Stimulated activated CD4-positive, alpha-beta T cell treated with anti-CD3 and anti-CD28 coated beads, TNF-alpha, amount 100 ng/mL, for 1 hour (primary cell): ENCODE measurements at places on chromosomes 2 and 18.

DNA sequence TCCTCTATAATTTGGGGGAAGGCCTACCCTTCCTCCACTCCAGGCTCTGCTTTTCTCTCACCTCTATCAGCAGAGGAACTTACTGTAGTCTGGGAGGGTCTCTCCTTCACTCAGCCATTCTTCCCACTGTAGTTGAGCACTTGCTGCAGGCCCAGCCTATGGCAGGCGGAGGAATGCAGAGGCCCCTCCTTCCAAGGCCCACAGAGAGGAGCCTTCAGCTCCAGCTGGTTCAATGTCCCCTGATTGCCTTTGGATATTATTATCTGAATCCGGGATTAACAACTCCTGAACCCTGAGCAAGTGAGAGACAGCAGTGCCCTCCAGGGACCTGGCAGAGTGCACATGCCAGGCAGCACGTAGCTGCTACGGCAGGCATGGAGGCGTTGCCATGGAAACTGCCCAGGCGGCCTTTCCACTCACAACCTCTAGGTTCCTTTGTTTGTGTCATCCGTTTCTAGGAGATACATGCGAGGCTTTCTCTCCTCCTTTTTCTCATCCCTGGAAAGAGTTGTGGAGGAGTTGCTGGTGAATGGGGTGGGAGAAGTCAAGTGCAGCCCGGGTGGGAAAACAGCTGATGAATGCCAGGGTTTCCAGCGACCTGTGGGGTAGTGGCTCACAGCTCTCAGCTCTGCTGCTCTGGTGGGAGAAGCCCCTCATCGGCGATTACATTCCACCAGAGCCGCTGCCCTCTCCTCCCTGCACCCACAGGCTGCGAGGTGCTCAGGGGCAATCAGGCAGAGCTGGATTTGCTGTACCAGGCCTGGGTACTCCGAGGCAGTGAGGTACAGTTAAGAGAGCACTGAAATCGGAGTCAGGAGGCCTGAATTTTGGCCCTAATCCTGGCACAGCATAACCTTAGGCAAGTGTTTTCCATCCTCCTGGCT lies 55.3 kb upstream of the HK2 start:
- no peak for DNase-seq

- no peak for DNase-seq
Measured at GRCh38 chr2:181876614-181877063, 14.9 kb upstream of the ITPRID2 start.

DNA sequence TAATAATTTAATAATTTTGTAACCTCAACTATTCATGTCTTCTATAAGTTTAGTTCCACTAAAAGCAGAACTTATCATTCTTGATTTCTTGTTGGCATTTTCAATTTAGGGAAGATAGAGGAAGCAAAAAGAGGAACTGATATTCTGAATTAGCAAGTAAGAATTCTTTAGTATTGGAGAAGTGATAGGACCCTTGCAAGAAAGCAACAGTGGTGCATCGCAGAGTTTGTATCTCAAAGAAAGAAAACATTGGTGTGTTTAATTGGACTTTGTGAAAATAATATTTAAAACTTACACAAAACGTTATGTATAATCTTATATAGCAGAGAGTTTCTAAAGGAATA lies 36.5 kb upstream of the TNFRSF11A start:
- DNase-seq: no peak

- DNase-seq: no peak
Measured at GRCh38 chr2:186515376-186515775, 29.3 kb downstream of the ZC3H15 start.

- no peak for DNase-seq
Measured at GRCh38 chr2:98348066-98348561, 1.9 kb downstream of the CNGA3 start.

GRCh38 chr2:117855886-117856285 lies 41.4 kb downstream of the DDX18 start:
- no peak for DNase-seq

GRCh38 chr2:102033031-102033749 lies 41.4 kb downstream of the IL1R2 start:
- no peak for DNase-seq

GRCh38 chr2:190587106-190587505 lies 52.6 kb upstream of the NEMP2 start:
- DNase-seq: no peak

DNA sequence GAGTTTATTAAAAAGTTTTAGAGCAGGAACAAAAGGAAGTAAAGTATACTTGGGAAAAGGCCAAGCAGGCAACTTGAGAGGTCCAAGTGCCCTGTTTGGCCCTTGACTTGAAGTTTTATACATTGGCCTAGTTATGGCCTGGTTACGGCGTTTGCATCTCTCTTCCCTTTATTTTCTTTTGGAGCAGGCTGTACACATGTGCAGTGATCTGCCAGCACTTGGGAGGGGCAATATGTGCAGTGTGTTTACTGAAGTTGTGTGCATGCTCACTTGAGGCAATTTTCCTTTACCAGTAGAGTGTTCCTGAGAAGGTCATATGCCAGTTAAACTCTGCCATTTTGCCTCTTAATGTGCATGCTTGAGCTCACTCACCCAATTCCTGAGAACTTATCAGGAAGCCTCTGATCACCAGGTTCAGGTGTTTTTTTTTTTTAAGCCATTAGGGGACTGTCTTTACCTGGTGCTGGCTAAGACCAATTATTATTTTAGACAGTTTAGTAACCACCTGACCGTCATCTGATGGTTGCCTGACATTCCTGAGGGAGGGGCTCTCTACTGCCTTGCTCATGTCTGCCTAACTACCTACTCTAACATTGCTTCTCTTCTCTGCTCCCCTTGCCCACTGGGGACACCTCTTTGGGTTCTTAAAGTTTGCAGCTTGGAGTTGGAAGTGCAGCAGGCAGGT lies 48.0 kb downstream of the SCN2A start:
- no peak for DNase-seq

DNA sequence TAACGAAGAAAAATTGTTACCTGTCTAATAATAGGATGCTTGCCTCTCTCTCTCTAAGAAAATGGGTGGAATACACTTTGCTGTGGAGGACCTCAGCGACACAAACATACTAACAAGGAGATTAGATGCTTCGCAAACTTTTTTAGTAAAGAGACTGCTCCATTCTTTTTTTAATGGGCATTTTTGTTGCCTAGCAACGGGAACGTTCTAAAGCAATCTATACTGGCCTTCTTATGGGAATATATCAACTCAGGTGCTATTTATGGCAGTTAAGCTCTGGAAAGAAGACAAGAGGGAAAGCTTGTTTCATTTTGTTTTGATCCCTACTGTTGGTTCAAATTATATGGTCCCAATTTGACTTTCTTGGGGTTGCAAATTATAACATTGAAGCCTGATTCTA lies 86.8 kb upstream of the CBLN2 start:
- DNase-seq: no peak

- no peak for DNase-seq
Measured at GRCh38 chr2:130373808-130374365, 18.0 kb downstream of the PTPN18 start.

DNA sequence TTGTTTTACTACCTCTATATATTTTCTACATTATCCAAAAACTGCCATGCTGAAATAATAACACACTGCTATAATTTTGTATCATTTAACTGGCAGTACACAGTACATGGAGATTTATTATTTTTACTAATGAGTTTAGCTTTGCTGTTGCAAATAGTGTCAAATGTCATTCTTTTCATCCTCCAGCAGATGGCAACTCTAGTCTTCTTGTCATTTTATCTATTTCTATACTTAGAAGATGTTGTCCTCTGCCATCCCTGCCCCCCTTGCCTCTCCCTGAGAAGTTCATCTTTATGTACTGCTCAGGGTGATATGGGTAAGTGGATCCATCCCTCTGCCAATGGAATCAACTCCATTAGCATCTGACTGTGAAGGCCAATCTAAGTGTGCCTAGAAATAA lies 21.7 kb upstream of the LRRTM1 start:
- no peak for DNase-seq

GRCh38 chr2:434625-435024 lies 146.7 kb upstream of the ALKAL2 start:
- no peak for DNase-seq

GRCh38 chr2:170227951-170228350 lies 50.0 kb downstream of the MYO3B start:
- DNase-seq: no peak

- DNase-seq: no peak
Measured at GRCh38 chr2:86199834-86200177, 549 bp downstream of the MRPL35 start.

GRCh38 chr2:263774-264492 lies at the start of gene SH3YL1:
Gene SH3YL1, minus strand, starts transcription at chr2:264032. Its CDS starts 48 bp downstream, at chr2:263984.
- peak; percentile 28 for DNase-seq

GRCh38 chr2:190800528-190800927 lies 80.1 kb upstream of the GLS start:
- no peak for DNase-seq

GRCh38 chr2:68594674-68595492 lies 48.5 kb upstream of the PROKR1 start:
- DNase-seq: no peak

- no peak for DNase-seq
Measured at GRCh38 chr18:35776473-35776872, 194.9 kb downstream of the GALNT1 start.

DNA sequence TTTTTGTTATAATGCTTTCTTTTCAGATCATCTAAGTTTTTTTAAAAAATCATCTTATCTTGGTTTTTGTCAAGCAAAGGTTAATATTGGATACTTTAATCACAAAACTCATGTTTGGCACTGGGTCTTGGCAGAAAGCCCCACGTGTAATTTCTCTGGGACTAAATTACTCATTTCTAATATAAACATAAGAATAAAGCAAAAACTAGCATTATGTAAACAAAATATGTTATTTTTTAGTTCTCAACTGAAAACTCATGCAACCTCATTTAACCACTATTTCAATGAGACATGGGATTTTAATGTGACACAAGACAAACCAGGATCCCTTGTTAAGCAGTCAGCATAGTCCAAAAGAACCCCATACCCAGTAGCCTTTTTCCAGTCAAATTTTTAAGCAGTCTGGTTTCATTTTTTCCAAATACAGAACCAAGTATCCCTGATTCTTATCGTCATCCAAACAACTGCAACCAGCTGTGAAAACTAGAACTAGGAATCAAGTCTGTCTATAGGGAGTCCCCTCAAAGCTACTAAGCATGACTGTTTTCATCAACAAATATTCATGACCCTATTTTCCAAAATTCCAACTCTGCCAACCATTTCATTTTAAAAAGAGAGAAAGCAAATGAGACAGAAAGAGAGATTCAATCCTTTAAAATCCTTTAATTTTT lies 27.1 kb downstream of the PID1 start:
- DNase-seq: no peak

- peak; percentile 37 for DNase-seq
Measured at GRCh38 chr2:153519257-153519875, 40.8 kb upstream of the RPRM start.

DNA sequence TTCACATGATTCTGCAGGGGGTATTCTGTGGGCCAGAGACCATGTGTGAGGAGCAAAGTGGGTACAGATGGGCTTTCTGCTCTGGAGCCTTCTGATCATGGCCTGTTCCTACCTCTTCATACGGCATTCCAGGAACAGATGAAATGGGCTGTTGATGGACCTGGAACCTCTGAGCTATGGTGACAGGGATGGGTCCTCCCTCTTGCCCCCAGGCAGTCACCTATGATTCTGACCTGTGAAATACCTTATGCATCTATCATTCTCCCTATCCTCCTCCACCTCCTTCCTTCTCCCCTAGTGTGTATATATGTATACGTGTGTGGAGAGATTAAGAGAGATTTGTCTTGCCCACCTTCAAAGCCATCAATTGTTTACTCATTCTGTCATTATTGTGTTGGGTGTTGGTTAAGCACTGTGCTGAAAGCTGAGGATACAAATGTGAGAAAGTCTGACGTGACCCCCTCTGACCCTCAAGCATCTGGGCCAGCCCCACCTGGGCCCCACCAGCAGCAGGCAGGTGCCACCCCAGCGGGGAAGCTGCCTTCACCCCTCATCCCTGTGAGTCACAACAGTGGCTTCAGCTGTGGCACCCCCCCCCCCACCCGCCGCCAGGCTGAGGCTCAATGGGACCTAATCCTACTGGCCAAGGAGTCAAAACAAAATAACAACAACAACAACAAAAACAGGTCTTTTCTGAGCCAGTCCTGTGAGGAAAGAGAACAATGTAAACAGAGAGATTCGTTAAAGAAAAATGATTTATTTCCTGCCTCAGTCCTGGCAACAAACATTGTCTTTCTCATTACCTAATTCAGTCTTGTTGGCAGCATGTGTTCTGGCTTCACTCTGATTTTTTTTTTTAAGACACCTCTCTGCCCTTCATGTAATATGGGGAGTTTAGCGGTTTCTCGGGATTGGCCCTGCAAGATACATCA lies 103.8 kb upstream of the CDC42EP3 start:
- DNase-seq: no peak

- no peak for DNase-seq
Measured at GRCh38 chr18:53950545-53950944, 273.9 kb downstream of the MBD2 start.

DNA sequence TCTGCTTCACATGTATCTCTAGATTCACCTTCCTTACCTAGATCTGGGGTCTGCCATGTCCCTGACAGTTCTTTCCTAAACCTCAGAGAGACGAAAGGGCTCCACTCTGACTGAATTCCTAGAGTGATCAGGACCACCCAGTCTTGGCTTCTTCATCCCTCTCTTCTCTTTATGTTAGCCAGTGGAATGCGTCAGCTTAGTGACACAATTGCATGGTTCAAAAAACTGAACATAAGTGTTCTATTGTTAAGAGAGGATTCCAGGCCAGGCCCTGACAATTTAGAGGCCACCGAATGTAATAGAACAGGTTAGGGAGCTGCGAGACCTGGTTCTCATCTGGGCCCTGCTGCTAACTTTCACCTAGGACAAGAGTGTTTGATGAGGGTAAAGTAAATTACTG lies 10.0 kb downstream of the PRELID3A start:
- no peak for DNase-seq

DNA sequence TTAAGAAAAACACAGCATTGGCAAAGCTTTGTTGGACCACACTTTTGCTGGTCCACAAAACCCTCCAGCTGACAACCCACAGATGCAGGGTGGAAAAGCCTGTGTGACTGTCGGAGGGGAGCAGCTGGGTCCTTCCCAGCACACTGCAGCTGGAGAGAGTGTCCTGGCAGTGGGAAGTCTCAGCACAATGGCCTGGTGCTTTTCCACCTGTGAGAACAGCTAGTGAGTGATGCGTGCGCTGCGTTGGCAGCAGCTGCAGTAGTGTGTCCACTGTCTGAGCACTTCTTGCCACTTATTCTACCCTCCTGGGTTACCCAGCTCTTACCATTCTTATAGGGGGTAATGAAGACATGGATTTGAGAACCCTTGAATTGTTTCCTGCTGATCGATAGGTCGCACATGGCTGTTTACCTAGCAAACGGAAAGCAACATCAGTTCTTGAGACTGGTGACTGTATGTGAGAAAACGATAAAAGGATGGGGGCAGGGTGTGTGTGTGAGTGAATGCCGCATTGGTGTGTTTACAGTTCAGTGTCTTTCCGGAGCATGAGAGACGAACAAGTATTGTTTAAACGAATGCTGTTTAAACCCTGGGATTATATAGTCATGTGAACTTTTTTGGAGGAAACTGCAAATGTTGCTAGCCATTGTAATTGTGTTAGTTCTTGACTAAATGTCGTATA lies 69.7 kb downstream of the LYPD6 start:
- DNase-seq: no peak

DNA sequence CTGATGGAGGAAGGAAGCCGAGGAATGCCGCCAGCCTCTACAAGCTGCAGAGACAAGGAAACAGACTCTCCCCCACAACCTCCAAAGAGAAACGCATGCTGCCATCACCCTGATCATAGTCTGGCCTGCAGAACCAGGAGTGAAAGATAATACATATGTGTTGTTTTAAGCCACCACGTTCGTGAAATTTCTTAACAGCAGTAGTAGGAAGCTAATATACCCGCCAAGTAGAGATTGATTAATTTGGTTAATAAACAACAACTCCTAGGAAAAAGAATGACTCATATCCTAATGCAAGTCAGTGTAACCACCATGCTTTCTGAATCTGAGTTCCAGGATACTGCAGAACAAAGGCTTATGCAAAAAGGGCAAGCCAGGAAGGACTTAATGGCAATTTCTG lies 36.6 kb downstream of the LONRF2 start:
- DNase-seq: no peak
